ENCODE measurements at places on chromosomes 3 and 15.

DNA sequence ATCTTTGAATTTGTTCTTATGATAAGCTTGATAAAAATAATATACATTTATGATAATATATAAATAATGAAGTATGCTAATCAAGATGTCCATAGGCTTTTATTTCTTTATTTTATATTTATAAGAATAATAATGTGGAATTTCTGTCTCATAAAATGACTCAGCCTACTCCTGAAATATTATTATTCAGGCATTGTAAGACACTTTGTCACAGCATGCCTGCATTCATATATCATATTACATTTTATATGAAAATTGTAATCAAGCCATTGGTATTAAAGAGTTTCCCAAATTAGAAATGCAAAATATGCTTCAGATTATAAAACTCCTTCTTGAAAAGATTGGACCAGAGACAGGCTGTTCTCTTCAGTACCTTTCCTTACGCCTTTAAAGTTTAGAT, 1303.7 kb upstream of the CADM2 start:
- DNase-seq: no peak

DNA sequence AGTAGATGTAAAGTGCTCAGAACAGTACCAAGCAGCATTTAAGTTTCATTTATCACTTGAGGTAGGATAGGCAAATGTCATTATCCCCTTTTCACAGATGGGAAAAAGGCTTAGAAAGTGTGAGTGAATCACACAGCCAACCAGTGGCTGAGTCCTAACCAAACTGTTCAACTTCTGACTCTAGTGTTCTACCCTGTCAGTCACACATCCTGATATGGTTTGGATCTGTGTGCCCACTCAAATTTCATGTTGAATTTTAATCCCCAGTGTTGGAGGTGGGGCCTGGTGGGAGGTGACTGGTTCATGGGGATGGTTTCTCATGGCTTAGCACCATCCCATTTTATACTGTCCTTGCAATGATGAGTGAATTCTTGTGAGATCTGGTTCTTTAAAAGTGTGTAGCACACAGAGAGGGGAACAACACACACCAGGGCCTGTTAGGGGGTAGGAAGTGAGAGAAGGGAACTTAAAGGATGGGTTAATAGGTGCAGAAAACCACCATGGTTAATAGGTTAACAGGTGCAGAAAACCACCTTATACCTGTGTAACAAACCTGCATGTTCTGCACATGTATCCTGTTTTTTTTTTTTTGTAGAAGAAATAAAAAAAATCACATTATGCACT, 304.7 kb downstream of the SUCLG2 start:
- DNase-seq: no peak

DNA sequence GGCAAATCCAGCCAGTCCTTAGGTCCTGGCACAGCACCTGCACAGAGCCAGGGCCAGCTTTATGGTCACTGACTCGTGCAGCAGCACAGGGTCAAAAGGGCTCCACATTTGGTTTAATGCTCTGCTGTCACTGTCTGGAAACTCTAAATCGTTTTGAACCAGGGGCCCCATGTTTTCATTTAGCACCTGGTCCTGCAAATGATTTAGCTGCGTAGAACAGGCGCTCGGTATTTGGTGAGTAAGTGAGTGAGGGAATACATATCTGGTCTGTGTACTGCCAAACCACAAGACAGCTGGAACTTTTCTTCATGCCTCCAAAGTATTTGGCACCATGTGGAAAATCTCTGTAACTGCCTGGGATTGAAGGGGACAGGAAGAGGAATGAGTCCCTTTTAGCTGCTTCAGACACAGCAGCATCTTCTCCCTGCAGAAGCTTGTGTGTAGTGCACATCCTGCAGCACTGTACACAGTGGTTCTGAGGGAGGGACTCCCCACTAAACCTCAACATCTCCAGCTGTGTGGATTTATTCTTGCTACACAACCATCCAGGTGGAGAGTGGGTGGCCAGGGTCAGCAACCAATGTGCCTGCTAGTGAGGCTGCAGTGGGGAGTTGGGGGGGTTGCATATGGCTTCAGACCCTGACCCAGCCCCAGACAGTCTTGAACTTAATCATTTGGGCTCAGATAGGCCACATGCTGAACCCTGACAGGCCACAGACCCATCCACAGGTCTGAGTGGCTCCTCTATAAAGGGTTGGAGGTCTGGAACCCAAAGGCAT, 1.1 kb downstream of the SH2D7 start:
- DNase-seq: no peak

DNA sequence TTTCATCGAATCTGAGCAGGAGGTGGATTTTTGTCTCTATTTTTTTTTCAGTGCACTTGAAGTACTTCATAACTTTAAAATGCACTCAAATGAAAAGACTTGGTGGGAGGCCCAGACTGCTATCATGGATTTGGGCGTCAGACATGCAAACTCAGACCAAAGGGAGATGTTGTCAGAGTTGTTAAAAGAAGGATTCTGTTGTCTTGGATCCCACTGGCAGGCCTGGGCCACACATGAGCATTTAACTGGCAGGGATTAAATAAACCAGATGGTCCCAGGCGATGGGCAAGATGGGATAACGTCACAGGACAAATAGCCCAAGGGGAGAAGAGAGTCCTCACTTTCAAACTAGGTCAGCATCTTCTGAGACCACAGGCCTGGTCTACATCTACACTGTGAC, 15.4 kb downstream of the RTP1 start:
- DNase-seq: no peak

GRCh38 chr3:42656680-42657610, 3.4 kb downstream of the ZBTB47 start:
- no peak for DNase-seq

- DNase-seq: peak; percentile 79
Measured at GRCh38 chr3:129195731-129196256, 12.1 kb upstream of the CNBP start.

- no peak for DNase-seq
Measured at GRCh38 chr15:99565049-99565298, 810 bp upstream of the MEF2A start.

GRCh38 chr3:18989237-18989795, 159.0 kb upstream of the KCNH8 start:
- DNase-seq: no peak

DNA sequence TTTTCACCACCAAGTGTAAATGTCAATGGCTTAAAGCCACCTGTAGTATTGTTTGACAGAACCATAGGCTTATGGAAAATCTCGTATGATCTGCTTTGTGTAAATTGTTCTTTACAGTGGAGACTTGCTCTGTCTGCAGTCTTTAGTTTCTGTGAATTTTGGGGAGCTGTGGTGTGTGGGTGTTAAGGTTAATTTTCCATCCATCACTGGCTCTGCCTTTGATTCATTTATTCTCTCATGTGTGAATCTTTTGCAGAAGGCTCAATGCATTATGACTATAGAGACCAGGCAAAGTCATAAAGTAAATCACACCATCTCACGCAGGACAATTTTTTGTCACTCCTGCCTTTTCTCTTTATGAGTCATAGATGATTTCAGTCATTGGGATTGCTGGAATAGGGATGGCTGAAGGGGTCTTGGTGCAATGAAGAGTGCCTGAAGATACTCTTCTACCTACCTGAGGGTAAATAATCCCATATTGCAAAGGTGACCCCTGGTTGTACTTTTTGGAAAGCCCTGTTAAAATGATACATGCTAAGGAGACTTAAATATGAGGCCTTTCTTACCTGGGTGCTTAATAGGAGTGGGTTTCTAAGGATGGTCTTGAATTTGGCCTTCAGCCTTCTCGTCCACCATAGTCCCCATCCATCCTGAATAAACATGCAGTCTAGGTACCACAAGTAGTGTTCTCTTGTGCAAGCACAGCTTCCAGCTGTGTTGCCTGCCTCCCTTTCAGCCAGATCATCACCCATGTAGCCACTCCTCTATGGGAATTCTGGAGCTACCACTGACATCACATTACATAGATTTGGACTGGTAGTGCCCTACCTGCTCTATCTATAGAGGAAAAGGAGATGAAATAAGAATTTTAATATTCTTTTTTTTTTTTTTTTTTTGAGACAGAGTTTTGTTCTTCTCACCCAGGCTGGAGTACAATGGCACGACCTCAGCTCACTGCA, 14.3 kb downstream of the TGFBR2 start:
- no peak for DNase-seq

DNA sequence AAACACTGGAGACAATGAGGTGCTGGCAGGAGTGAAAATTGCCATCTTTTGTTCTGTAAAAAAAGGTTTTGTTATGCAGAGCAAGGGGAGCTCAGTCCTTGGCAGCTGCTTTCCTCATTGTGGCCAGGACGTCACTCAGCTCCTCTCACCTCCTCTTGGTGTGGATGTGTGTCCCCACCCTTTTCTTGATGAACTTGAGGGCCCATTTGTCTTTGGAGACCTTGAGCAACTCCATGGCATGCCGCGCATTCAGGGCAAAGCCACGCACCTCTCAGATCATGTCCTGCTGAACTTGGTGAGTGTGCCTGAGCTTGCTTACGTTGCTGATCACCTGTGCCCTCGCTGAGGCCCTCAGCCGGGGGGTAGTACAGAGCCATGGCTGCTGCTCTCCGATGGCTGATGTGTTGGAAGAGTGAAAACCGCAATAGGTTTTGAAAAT, 24.5 kb upstream of the BDH1 start:
- DNase-seq: no peak

GRCh38 chr3:190306513-190307163, 15.6 kb downstream of the CLDN1 start:
- DNase-seq: no peak

- DNase-seq: no peak
Measured at GRCh38 chr3:120451272-120451761, 525 bp upstream of the FSTL1 start.

- DNase-seq: no peak
Measured at GRCh38 chr3:156750191-156750873, 75.8 kb upstream of the LEKR1 start.

GRCh38 chr3:45554006-45554666, 40.4 kb upstream of the LIMD1 start:
- DNase-seq: peak; percentile 44

DNA sequence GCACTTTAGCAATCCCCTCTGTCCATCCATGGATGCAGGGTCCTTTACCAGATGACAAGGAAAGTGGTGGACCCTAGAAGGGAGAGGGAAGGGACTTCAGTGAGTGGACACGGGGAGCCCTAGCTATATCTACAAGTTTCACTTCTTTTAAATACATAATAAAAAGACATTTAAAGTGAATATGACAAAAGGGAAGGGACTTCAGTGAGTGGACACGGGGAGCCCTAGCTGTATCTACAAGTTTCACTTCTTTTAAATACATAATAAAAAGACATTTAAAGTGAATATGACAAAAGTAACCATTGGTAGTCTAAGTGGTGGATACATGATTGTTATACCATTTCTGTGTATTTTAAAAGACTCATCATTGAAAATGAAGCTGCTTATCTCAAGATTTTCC, 81.9 kb upstream of the HES1 start:
- peak; percentile 26 for DNase-seq

- peak; percentile 6 for DNase-seq
Measured at GRCh38 chr15:63110428-63111026, 11.1 kb upstream of the LACTB start.

DNA sequence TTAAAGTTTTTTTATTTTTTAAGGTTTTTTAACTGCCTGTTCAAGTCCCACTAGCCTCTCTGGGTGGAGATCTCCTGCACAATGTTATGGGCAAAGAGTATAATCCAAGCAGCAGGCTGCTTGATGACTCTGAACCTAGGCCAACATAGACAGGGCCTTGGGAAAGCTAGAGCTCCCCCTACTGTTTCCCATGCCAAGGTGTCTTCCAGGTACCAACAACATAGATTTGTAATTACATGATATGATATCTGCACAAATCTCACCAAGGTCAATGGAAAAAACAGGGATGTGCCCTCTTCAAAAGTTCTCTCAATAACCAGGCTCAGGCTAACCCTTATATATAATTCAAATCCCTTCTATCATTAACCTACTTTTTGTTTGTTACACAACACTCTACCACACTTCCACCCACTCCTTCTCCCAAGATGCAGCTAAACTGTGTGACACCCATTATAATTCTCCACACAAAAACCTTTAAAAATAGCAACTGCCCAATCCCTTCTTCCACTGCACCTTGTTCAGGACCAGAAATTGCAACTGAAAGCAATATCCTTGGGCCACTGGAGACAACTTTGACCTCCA, 43.8 kb downstream of the RBM15B start:
- peak; percentile 55 for DNase-seq

DNA sequence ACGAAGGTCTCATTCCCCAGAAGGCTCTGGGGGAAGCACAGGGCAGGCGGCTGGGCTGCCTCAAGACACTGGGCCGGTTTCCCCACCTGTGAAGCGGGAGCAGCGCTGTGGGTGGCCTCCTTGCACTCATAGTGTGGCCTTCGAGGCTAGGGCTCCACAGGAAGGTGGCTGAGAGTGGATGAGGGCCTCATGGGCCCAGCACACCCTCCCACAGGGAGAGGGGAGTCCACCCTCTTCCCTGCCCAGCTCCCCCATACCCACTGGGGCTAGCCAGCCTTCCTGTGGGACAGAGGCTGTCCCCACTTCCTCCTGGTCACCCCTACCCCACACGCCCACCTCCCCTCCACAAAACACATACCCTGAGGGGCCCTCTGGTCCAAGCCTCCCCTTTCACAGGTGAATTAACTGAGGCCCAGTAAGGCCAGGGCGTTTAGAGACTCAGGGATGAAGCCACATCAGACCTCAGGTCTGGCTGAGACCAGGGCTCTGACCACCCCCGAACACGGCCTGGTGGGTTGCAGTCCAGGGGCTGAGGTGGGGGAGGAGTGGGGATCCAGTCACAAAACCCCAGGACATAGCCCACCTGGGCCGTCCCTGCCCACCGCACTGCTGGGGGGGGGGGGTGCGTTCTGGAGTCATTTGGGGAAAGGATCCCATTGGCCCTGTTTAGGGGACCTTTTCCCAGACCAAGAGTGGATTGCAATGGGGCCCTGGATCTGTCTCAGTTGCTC, 1.1 kb downstream of the ANPEP start:
- no peak for DNase-seq

DNA sequence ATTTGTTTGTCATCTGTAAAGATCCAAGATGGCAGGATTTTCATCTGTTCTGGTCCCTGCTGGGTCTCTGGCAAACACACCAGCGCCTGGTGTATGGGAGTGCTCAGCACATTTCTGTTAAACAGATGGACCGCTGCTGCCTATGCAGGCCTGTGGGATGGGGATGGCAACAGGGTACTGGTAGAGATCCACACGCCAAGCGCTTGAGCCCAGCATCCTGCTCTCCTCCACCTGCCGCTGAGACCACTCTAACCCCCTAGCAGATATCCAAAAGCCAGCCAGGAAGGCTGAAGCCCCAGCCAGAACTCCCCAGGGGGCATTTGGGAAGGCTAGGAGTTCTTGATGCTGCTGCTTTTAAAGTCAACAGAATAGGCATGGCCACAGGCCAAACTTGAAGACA, 31.7 kb downstream of the ZNF445 start:
- no peak for DNase-seq

DNA sequence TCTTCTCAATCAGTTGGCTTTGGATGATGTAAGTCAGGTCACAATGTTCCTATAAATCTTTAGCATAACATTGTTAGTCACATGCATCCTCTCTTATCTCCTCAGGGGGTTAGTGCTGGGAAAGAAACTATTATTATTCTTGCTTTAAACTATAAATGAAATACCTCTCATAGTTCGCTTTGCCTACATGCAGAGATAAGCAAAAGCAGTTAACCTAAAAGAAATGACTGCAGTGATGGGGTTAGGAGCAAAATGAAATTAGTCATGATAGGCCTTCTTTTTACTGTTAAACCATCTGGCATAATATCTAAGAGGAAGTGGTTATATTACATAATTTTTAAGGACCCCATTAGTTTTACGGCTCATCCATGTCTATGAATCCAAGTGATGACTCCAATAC, 91.7 kb upstream of the IGSF10 start:
- DNase-seq: no peak

Measured in inflammatory macrophage (primary cell).